Caco-2 (cell line): ENCODE measurements at places on chromosomes 4 and X.
A peak's percentile ranks its signal among the peaks of the same experiment; 100 is the strongest.

GRCh38 chr4:150944660-150945059 lies 70.4 kb downstream of the LRBA start:
- DNase-seq = no peak

GRCh38 chr4:184668096-184668495 lies 18.6 kb downstream of the PRIMPOL start:
- DNase-seq = no peak

GRCh38 chr4:186082221-186082620 lies 13.3 kb downstream of the TLR3 start:
- no peak for DNase-seq

GRCh38 chr4:1057403-1057745 lies 45.9 kb downstream of the FGFRL1 start:
- no peak for DNase-seq

DNA sequence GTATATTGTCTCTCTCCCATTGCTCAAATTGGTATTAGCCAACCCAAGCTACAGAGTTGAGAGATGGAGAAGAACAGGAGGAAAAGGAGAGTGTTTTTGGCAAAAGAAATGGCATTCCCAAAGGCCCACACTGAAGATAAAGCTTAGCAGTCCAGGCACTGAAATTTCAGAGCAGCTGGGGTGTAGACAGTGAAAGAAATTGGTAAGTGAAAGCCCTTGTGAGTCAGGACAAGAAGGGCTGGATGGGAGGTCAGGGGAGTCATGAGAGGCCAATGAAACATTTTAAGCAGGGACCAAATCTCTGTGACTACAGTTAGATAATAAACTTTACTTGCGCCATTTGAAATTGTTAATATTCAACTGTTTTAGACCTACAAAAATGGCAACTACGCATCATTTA lies 177.7 kb downstream of the ADAMTS3 start:
- DNase-seq = no peak

- no peak for DNase-seq
Measured at GRCh38 chr4:112176596-112176995, 31.3 kb downstream of the FAM241A start.

GRCh38 chr4:174537634-174538033 lies 15.3 kb upstream of the HPGD start:
- DNase-seq = no peak

DNA sequence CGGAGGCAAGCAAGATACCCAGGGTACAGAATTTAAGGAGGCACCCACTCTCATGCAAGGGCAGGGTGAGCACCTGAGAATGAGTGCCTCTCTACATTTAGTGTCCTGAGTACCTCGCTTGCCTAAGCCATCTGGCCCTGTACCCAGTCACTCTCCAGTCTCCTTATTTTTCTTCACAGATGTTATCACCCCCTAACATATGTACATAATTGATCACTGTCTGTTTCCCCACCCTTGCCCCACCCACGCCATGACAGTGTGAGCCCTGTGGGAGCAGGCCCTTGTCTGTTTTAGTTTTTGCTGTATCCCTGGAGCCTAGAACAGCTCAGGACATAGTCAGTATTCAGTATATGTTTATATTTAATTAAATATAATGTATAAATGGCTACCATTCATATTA lies 113.6 kb downstream of the SPRY1 start:
- DNase-seq = no peak

DNA sequence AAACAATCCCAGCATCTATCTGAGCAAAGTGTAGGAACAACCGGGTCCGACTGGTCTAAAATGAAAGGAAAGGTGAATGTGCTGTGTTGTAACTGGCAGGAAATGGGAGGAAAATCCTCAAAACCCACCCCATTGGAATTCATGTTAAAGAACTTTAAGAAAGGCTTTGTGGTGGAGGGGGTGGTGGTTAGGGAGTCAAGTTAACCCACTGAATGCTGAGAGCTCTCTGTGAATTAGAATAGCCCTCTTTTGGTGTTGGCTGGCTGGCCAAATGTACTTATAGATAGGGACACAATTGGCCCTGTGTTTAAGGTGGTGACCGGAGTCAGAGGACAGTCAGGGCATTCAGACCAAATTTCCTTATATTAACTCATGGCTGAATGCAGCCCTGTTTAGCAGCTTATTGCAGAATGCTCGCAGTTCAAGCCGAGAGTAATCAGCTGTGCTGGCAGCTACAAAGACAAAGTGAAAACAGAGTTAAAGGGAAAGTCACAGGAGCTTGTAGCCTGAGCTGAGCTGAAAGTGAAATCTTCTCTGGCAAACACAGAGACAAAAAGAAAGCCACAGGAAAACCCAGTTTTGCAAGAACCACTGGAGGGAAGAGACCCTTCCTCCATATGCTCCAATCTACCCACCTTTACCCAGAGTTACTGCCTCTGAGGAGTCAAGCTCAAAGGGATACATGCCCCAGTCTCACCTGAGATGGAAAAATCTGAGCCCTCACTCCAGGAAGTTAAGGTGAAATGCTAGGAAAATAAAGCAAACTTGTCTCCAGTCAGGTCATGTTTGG lies 38.5 kb upstream of the UGT2B7 start:
- no peak for DNase-seq

GRCh38 chrX:19389227-19389845 lies 45.6 kb downstream of the PDHA1 start:
- DNase-seq = no peak

DNA sequence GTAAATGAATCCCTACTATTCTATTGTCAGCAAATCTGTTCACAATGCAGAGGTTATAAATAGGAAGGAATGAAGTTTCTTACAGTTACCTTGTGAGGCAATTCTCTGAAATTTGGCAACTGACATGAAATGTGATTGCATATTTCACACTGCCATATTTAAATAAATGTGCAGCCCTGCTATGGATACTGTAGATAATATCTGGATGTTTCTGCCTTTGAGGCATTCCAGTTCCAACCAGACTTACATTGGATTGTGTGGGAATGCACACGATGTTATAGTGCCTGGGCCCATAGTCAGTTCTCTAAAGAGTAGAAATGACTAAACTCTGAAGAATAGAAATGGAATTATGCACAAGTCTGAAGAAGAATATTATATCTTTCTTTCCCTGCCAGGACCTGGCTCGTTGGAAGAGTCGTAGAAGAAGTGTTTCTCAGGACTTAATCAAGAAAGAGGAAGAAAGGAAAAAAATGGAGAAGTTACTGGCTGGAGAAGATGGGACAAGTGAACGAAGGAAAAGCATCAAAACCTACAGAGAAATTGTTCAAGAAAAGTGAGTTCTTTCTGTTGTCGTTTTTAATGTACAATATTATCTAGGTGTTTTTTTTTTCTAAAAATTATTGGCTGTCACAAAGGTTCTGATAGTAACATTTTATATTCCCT lies 102.7 kb downstream of the PHOX2B start:
- no peak for DNase-seq

- DNase-seq = no peak
Measured at GRCh38 chr4:177123811-177124210, 185.9 kb upstream of the NEIL3 start.

GRCh38 chrX:39244147-39244546 lies 442.9 kb downstream of the MID1IP1 start:
- DNase-seq = no peak

DNA sequence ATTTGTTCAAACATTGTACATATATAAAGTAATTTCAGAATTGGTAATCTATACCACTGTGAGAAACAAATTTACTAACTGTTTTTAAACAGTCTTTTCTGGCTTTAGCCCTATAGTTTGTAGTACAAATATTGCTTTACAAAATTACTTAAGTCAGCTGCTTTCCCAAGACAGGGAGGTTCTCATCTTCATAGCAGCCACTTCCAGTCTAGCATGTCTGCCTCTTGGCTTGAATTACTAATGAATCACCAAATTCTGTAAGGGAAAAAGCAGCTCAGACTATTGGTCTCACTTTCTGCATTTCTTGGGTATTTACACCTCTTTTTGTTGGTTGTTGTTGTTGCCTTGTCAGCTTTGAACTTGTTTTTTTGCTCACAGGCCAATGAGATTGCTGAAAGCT lies 187.2 kb downstream of the NPFFR2 start:
- no peak for DNase-seq

- no peak for DNase-seq
Measured at GRCh38 chr4:17293901-17294300, 218.0 kb downstream of the QDPR start.

DNA sequence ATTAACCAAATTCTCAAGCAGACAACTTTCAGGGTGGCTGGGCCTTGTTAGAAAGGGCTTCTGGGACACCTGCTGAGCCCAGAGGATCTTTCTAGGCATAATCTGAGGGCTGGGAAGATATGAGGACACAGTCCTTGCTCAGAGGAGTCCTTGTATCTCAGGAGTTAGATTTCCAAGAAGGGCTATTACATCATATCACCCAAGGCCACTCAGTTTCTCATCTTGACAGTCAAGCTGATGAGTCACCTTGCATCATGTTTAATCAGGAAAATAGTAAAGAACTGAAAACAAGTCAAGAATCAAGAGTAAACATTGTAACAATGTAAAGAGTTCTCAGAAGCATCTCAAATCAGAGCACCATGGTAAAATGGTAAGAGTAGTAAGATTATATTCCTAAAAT lies 4.0 kb downstream of the PCYT1B start:
- DNase-seq = no peak

GRCh38 chr4:148076964-148077363 lies 345.1 kb downstream of the ARHGAP10 start:
- no peak for DNase-seq

- DNase-seq = no peak
Measured at GRCh38 chr4:100945789-100946188, 401.5 kb downstream of the PPP3CA start.

DNA sequence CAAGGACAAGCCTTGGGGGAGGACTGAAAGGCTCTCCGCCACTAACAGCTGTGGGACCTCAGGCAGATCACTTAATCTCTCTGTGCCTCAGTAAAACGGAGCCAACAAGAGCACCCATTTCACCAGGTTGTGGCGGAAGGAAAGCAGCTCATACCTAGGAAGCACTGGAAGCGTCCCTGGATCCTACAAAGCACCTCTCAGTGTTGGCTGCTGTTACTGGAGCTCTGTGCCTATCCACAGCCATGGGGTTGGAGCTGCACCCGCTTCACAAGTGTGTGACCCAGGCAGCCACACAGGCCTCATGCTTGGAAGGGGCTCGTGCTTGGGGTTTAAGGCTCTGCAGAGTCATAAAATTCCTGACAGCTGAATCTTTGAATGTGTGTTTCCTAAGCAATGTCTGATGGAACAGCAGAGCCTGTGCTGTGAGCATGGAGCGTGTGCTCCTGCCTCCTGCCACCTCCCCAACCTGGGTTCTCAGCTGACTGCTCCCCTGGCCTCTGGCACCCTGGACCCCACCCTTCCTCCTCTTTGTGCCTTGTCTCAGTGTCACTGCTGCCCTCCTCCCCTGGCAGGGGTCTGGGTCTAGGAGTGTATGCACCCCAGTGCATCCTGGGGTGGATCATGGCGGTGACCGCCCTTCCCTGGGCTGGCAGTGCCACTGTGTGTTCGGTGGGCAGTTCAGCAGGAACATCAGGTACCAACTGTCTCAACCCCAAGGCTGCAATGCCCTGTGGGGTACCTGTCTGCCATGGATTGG lies 14.4 kb upstream of the MAN2B2 start:
- no peak for DNase-seq

DNA sequence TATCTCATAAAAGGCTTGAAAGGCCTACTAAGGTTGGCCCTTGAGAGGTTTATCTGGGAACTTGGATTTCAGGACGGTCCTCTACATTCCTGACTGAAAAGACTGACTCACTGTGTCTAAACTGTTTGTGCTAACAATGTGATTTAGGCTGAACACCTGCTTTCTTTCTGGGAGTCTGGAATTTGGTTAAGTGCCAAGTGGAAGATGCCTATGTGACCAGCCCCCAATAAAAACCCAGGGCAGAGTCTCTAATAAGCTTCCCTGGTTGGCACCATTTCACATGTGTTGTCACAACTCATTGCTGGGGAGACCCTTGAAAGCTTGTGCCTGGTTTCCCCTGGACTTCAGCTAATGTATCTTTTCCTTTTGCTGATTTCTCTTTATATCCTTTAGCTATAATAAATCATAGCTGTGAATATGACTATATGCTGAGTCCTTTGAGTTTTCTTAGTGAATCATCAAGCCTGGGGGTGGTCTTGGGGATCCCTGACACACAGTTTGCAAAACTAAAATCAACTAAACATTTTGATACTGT lies 55.1 kb downstream of the GPR82 start:
- DNase-seq = peak; percentile 6

DNA sequence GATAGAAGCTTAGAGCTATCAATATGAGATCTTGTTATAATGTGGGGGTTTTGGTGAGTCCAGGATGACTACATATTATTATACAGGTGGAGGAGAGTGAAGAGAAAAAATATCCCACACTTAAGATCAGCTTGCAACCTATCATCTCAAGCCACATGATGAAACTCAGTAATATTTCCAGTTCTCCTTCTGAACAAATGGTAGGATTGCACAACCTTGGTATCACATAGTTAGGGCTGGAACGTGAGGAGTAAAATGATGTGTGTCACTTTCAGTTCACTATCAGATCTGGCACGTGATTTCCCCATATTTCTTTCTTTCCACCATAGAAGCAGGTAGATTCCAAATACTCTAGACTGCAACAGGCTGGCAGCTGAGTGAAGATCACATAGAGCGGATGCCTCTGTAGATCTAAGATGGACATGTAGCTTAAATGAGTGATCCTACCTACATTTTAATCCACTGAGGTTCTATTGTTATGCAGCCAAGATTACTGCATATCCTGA lies 150.6 kb upstream of the ANKRD50 start:
- DNase-seq = no peak

DNA sequence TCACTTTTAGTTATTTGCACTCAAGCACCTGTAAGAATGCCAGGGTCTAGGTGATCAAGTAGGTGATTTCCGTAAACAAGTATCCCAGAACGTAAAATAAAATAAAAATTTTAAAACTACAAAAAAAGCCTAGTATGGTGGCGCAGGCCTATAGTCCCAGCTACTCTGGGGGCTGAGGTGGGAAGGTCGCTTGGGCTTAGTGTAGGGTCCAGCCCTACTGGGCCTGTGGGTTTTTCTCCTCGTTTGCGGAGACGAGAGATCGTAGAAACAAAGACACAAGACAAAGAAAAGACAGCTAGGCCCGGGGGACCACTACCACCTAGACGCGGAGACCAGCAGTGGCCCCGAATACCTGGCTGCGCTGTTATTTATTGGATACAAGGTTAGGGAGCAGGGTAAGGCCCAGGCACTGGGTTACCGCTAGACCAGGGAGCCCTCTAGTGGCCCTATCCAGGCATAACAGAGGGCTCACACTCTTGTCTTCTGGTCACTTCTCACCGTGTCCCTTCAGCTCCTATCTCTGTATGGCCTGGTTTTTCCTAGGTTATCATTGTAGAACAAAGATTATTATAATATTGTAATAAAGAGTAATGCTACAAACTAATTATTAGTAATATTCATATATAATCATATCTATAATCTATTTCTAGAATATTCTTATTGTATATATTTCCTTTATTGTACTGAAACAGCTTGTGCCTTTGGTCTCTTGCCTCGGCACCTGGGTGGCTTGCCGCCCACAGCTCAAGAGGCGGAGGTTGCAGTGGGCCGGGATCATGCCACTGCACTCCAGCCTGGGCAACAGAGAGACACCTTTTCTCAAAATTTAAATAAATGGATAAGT lies 38.4 kb downstream of the SAGE1 start:
- peak; percentile 62 for DNase-seq

- DNase-seq = no peak
Measured at GRCh38 chr4:171947400-171947799, 134.2 kb downstream of the GALNTL6 start.

GRCh38 chrX:80181079-80181478 lies 166.5 kb downstream of the TBX22 start:
- DNase-seq = no peak
